ENCODE measurements at places on chromosomes 13 and 19.
A peak's percentile ranks its signal among the peaks of the same experiment; 100 is the strongest.

DNA sequence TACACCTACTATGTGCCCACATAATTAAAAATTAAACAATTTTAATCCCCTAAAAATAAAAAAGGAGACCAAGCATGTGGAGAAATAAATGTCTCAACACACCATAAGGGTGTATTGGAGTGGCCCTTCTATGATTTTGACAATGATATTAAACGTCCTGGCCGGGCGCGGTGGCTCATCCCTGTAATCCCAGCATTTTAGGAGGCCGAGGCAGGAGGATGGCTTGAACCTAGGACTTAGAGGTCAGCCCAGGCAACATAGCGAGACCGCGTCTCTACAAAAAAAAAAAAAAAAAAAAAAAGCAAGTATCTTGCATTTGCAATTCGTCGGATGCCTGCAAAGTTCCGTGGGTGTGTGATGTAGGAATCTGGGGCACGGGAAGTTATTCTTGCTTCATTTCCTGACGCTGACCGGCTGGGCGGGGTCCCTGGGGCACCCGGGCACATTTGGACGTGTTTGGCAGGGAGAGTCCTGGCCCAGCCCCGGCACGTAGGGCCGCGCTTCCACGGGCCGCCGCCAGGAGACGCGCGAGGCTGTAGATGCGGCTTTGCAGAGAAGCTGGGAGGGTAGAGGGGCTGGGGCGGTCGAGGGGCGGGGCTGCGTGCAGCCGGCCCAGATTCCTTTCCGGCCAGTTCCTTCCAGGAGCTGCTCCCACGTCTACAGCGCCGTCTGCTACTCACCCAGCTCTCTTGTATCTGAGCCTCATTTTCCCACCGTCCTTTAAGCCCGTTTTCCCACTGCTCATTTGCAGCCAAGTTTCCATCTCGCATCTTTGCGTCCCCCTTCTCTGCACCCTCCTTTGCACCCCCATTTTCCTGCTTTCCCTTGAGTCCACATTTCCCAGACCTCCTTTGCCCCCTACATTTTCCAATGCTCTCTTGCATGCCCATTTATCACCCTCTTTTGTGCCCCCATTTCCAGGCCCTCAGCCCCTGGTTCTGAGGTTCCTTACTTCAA, 2.2 kb upstream of the TSPAN16 start:
- peak; percentile 55 for DNase-seq

DNA sequence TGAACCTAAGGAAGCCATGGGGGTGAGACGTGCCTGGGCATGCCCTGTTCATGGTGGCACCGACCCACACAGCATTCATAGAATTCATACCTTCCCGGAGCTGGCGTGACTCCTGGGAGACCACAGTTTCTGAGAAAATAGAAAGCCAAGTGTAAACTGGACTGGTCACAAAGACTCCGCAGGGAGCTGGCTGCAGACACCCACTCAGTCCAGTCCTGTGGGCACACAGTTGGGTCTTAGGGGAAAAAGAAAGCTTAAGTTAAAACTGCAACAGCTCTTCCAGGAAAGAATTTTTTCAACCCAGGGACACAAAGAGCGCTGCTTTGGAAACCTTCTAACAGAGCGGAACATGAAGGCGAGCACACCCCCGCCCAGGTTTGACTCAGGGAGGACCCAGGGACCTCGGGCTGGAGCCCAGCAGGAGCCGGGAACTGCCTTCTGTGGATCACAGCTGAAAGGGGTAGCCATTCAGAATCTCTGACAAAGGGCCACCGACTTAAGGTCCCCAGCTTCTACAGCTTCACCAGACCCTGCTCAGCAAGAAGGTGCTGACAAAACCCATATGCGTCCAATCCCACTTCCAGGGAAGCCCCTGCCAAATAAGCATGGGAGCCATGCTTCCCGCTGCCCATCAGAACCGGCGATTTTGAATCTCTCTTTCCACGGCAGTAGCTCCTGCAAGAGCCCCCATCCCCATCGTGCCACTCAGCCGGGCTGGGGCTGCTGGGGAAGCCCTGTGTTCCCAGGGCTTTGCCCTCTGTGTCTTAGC, 183.7 kb downstream of the COL4A1 start:
- no peak for DNase-seq

DNA sequence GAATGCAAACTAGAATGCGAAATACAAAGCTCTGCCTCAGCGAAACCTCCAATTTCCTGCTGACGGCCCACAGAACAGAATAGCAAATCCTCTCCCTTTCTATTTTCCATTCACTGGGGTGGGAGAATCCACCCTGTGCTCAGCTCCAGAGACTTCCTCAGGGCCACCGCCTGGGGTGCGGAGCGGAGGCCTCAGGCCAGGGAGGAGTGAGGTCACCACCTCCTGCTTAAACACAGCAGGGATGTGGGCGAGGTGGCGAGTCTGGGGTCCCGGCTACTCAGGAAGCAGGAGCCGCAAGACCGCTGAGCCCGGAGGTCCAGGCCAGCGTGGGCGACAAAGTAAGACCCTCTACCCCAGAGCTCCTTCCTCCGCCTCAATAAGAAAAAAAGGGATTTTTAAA, 666 bp upstream of the ZNF320 start:
- DNase-seq = no peak

DNA sequence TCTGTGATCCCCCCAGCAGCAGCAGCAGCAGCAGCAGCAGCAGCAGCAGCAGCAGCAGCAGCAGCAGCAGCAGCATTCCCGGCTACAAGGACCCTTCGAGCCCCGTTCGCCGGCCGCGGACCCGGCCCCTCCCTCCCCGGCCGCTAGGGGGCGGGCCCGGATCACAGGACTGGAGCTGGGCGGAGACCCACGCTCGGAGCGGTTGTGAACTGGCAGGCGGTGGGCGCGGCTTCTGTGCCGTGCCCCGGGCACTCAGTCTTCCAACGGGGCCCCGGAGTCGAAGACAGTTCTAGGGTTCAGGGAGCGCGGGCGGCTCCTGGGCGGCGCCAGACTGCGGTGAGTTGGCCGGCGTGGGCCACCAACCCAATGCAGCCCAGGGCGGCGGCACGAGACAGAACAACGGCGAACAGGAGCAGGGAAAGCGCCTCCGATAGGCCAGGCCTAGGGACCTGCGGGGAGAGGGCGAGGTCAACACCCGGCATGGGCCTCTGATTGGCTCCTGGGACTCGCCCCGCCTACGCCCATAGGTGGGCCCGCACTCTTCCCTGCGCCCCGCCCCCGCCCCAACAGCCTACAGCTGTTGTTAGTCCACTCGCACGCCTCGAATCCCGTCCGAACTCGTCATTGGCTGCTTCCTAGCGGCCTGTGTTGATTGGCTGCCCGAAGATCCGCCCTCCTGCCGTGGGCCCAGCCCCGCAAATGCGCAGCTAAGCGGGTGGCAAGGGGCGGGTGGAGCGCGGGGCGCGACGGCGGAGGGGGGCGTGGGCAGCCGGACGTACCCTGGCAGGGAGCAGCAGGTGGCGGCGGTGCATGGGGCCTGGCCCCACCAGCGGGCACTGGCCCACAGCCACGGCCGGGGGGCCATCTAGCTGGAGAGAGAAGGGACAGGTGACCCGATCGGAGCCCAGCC, 1.4 kb upstream of the SIX5 start:
- DNase-seq = peak; percentile 78

DNA sequence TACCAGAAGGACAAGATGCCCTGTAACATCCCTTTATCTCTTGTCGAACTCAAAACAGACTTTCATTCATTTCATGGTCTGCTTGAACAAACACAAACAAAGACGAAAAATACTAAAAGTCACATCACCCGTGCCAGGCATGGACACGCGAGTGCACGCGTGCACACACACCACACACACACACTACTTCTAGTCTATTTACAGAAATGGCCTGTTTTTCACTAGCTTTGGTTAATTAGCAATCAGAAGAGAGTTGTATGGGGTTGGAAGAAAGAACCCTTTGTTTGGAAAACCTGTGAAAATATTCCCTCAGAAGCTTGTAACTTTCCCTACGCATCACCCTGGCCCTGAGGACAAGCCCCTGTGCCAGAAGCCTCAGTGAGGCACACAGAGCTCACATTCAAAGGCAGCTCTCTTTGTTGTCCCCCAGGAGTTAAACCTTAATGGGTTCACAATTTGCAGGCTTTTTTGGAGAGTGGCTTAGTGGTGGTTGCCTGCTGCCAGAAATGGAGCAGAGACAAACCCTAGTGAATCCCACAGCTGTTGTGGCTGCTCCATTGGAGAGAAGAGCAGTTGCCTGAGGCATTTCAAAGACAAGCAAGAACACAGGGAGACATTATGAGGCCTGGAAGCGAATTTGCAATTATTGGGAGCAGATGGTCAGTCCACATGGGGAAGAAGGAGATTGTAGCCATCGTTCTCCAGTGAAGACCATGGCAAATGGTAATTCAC, 55.9 kb downstream of the STARD13 start:
- DNase-seq = no peak
